Suppressor macrophage treated with lipopolysaccharide for 4 hours (primary cell): ENCODE measurements at places on chromosomes 7 and 10.

- DNase-seq = no peak
Observed at GRCh38 chr7:90726623-90727022, 130.5 kb downstream of the CDK14 start.

DNA sequence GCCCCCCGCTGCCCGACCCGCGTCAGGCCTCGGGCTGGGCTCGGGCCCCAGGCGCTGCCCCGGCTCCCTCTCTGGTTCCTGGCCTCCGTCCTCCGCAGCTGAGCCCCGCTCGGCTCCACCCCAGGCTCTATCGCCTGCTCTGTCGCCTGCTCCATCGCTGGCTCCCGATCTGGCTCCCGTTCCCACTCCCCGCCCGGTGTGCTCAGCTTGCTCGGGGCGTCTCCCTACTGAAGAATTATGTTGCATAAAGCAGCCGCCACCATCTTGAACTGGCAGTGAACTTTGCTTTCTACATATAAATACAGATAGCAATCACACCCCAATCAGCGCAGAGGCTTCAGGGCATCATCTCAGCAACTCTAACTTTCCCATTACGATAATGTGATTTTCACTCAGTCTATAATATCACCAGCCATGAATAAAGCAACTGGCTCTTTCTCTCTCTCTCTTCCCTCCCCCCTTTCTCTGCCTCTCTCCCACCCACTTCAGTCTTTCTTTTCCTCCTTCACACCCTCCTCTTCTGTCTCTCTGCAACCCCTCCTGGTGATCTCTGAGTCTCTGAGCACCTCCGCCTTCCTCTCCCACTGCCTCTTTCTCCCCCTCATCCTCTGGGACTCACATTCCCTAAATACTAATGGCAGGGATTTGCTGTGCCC, 43.3 kb upstream of the BTRC start:
- DNase-seq = no peak

GRCh38 chr7:10315881-10316280, 657.8 kb upstream of the PHF14 start:
- DNase-seq = no peak

GRCh38 chr7:102064361-102065025, 222.2 kb upstream of the SH2B2 start:
- DNase-seq = peak; percentile 88

GRCh38 chr7:142568435-142569097, 180.7 kb upstream of the PRSS1 start:
- peak; percentile 85 for DNase-seq
